Fibroblast of lung (primary cell): ENCODE measurements at places on chromosomes 3 and 15. TPM values are rescaled to one million over a fixed set of nuclear protein-coding genes. Genes with fewer than 3 reads are reported as not detected.

Gene CACNA2D3
- total RNA-seq: 0.77 and 1.8 TPM in 2 replicates

Gene EIF4G1
- 187 and 263 TPM in 2 replicates for total RNA-seq

Gene ZMAT3
- 34.8 and 37.8 TPM in 2 replicates for total RNA-seq

Gene RNF168
- total RNA-seq: 13.7 and 19.3 TPM in 2 replicates

Gene P2RY13
- under 0.01 TPM in 1 of 2 replicates, not detected in the other for total RNA-seq

Gene LRIG1
- total RNA-seq: 82.4 and 104 TPM in 2 replicates

Gene PLA2G4E
- not detected in 2 replicates for total RNA-seq

Gene CADM2
- total RNA-seq: under 0.01 TPM in 1 of 2 replicates, not detected in the other

Gene PLSCR5
- not detected in 2 replicates for total RNA-seq

Gene RARB
- total RNA-seq: 9.4 and 10.3 TPM in 2 replicates

Gene NSMCE3
- total RNA-seq: 7.2 and 8.8 TPM in 2 replicates

Gene ANXA2
- 1,250 and 2,754 TPM in 2 replicates for total RNA-seq

Gene STX19
- not detected in 2 replicates for total RNA-seq

Gene GOLGA6A
- total RNA-seq: under 0.01 TPM in 1 of 2 replicates, not detected in the other

Gene CPB1
- total RNA-seq: under 0.01 TPM in 1 of 2 replicates, not detected in the other

Gene NLGN1
- total RNA-seq: 2.1 TPM in 2 replicates

Gene ARHGAP31
- 3.3 and 3.5 TPM in 2 replicates for total RNA-seq

Gene PIK3CB
- 9.2 and 17.0 TPM in 2 replicates for total RNA-seq

Gene THPO
- 0.50 and 0.51 TPM in 2 replicates for total RNA-seq

Gene ASB14
- not detected in 2 replicates for total RNA-seq

Gene ZNF385D
- 0.77 and 0.83 TPM in 2 replicates for total RNA-seq

Gene RETNLB
- total RNA-seq: not detected in 2 replicates

Gene DNAJC17
- 12.8 and 17.7 TPM in 2 replicates for total RNA-seq

Gene FAM107A
- total RNA-seq: under 0.01 TPM in 2 replicates

Gene ZNF860
- under 0.01 and 0.50 TPM in 2 replicates for total RNA-seq

Gene ZNF502
- total RNA-seq: 5.4 and 6.1 TPM in 2 replicates

Gene CCR8
- not detected in 2 replicates for total RNA-seq

Gene SMCO1
- total RNA-seq: not detected in 2 replicates

Gene NIPA2
- total RNA-seq: 41.6 and 47.7 TPM in 2 replicates

Gene SLC7A14
- 0.26 and 1.3 TPM in 2 replicates for total RNA-seq

Gene LRRC31
- total RNA-seq: not detected in 2 replicates

Gene CIAO2A
- 59.1 and 94.5 TPM in 2 replicates for total RNA-seq

Gene CYP11A1
- 0.33 and 0.51 TPM in 2 replicates for total RNA-seq

Gene PTPN9
- total RNA-seq: 14.6 and 20.6 TPM in 2 replicates

Gene GOLGA6L6
- total RNA-seq: not detected in 2 replicates
